Esophagus squamous epithelium (tissue), 5 donors: ENCODE measurements at places on chromosomes 5 and 9.

DNA sequence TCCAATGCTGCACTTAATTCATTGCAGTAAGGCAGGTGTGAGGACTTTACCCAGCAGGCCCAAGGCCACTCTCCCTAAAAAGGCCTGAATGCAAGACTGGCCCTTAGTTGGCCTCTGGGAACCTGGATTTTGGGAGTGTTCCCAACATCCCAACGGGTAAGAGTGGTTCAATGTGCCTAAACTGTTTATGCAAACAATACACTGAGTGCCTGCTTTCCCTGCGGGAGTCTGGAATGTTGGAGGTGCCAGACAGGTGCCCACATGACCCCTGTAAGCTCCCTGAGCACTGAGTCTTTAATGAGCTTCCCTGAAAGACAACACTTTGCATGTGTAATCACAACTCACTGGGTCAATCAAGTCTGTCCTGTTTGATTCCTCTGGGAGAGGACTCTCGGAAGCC, 37.4 kb downstream of the NSUN2 start:
- no peak for DNase-seq

DNA sequence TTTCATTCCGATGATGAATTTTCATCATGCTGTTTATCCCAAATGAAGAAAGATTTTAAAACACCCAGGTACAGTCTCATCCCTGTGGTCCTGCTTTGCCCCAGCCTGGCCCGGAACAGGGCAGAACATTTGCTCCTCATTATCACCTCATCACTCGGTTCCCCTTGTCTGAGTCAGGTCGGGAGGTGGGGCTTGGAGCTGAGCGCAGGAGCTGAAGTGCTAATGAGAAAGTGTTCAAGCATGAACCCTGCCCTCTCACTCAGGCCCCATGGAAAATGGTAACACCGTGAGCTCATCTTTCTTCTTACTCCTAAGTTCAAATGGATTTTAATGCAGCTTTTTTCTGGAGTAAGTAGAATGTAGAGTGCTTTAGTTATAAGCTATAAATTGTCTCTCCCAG, 466.2 kb downstream of the KDM4C start:
- DNase-seq, result no peak

DNA sequence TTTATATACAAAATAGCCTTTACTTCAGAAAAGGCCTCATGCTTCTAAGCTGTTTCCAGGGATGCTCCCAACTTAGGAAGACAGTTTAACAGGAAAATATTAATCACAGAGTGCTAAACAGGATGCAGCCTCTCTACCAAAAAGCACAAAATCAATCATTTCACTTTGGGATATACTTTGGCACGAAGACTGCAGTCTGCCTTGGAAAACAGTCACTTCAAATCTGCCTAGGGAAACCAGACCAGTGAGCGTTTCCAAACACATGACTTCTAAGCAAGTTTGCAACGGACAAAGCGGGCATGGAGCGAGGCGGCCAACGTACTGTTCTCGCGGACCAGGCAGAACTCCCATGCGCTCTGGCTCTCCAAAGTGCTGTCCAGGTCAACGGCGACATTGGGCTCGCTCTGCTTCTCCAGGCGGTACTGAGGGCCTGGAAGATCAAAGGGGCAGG, 201.0 kb downstream of the MAPKAP1 start:
- DNase-seq, result no peak

DNA sequence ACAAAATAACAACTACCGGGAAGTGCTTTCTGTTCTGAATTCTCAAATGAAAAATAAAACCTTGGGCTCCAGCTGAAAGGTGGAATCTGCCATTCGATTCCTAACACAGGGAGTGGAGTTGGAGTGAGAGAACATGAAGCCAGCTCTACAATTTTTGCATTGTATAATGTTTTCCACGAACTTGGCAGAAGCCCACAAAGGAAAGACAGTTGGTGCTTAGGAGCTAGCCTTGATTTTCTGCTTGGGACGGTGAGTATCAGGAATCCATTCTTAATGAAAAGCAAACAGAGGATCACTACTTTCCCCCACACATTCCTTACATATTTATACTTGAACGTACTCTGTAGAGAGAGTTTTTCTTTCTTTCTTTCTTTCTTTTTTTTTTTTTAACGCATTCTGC, 74.2 kb upstream of the FBXL7 start:
- no peak for DNase-seq

- no peak for DNase-seq
Observed at GRCh38 chr5:25301836-25302235, 657.1 kb upstream of the CDH10 start.

DNA sequence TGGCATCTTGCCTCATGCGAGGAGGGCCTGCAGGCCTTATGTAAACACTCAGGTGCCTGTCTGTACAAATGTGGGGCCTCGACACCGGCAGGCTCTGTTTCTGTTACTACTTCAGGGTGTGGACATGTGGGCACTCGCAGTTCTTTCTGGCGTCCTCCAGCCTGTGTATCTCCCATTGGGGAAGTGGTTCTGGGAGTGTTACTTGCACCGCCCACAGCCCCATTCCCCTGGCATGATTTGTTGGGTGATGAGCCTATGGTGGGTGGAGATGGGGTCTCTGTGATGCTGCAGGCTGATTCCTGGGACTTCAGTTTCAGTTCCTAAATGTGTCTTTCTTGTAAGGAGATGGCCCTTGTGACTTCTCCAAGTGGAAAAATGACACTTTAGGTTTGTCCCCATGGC, 82.1 kb upstream of the PITX1 start:
- no peak for DNase-seq

DNA sequence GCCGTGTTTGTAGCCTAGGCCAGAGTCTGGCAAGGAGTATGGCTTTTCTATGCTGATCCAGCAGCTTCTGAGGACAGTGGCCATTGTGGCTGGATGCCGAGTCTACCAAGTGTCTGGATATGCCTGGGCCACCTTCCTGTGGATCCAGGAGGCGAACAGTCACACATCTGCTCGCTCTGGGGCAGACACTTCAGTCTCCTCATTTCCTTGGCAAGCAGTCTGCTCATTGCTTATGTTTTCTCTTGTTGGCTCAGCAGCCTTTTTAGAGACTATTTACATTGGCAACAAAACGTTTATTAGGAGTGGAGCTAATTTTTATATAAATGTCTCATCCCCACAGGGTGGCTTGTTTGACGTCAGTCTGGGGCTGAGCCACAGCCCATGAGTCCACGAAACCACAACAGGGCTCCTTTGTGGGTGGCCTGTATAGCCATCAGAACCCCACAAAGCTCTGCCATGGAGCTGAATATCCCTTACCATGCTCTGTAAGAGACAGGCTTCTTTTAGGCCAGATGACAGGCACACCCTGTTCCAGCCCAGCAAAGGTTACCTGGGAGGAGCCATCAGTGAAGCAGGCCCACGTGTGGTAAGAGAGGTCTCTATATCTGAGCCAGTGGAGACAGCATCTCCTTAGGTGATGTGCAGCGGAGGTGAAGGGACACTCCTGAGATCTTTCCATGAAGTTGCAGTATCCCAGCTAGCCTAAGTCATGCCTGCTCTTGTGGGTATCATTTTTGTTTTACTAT, 221.7 kb downstream of the DIRAS2 start:
- DNase-seq, result no peak

DNA sequence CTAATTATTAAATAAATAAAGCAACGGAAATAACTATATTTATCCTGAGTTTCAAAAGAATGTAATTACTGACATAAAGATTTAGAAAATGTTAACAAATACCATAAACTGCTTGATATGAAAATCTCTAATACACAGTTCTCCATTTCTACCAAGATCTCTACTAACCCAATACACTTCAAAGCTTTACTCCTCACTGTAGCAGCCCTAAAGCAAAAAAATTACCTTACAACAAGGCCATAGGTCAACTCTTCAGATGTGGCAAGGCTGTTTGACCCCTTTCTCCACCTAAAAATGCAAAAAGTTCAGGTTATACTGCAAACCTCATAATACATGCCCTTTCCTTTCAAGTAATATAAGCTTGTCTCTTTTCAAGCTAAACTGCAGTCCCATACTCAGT, 96.7 kb downstream of the UGCG start:
- DNase-seq, result no peak

- DNase-seq, result no peak
Observed at GRCh38 chr9:98380065-98380681, 124.7 kb upstream of the TBC1D2 start.

GRCh38 chr5:176608937-176609723, 826 bp downstream of the GPRIN1 start:
- no peak for DNase-seq

GRCh38 chr9:77896938-77897667, 134.5 kb downstream of the GNAQ start:
- no peak for DNase-seq

GRCh38 chr5:122384739-122385235, 72.8 kb downstream of the SNCAIP start:
- no peak for DNase-seq

DNA sequence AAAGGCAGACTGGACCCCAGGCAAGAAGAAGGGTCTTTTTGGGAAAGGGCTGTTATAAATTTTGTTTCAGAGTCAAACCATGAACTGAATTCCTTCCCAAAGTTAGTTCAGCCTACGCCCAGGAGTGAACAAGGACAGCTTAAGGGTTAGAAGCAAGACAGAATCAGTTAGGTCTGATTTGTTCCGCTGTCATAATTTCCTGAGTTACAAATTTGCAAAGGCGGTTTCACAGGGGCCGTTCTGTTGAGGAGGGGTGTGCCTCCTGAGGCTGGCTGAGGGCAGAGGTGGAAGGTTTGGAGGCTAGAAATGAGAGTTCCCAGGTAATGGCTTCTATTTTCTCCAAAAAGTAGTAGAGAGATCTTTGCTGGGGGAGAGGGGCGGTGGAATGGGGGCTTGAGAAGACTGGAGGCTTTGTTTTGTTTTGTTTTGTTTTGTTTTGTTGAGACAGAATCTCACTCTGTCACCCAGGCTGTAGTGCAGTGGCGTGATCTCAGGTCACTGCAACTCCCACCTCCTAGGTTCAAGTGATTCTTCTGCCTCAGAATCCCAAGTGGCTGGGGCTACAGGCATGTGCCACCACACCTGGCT, 4.1 kb upstream of the CERCAM start:
- no peak for DNase-seq

DNA sequence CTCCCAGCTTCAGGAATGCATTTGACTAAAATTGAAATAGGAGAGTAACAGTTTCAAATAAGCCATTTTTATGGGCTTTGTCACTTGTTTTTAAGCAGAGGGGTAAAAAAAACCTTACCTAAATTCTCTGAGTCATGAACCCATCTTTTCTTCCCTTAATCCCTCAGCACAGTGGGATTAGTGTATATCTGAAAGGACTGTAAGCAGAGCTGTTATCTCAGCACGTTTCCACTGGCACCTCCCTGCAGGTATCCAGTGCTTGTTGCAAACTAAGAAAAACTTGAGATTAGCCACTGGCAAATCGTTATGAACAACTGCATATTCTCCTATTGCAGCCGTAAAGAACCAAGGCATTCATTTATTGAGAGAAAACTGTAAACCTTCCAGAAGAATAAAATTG, 872.7 kb downstream of the EFNA5 start:
- no peak for DNase-seq

- DNase-seq, result no peak
Observed at GRCh38 chr9:98021306-98022040, 35.1 kb upstream of the NANS start.

DNA sequence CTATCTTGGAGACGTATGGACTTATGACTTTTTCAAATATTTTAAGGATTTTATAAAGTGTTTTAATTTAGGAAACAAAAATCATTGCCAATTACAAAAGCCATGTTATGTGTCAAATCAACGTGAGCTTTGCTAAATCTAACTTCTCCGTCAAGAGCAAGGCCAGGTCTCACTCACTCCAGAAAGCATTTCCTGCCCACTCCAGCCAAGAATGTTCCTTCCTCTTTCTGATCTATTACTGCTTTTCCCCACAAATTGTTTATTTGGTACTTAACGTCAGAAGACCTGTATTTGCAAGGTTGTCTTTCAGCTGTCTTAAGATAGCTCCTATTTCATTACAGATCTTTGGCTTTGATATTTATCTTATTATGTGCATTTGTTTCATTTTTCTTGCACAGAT, 193.5 kb upstream of the HAPLN1 start:
- no peak for DNase-seq
